NCI-H1417 treated with DMSO at 0.1 percent for 48 hours (cell line): ENCODE measurements at places on chromosomes 1 and 21.

- no peak for DNase-seq
These were observed 8.9 kb upstream of the RC3H1 start for GRCh38 chr1:174031099-174031498.

DNA sequence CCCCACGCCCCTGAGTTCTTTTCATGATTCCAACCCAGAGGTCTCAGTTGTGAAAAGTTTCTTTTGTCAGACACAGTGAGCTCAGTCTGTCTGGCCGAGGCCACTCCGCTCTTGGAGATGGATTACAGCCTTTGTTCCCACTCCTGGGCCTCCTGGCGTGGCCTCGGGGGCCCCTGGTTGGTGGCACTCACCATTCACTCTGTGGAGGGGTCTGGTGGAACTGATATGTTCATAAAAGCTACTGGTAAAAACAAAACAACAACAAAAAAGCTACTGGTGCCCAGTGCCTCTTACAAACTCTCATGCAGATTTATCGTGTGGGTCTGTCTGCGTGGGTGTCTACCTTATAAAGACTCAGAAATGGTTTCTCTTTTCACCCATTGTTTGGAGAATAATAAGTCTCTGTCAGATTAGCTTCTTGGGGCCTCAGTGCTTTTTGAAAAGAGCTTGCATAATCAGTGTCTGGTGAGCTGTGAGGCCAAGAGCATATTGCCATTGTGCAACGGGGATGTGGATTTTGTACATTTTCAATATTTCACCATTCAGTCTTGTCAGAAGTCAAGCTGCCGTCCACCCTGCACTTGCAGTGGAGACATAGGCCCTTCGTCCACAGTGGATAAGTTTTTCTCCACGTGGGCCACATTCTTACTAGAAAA lies 86.7 kb downstream of the GALNT2 start:
- DNase-seq: no peak

DNA sequence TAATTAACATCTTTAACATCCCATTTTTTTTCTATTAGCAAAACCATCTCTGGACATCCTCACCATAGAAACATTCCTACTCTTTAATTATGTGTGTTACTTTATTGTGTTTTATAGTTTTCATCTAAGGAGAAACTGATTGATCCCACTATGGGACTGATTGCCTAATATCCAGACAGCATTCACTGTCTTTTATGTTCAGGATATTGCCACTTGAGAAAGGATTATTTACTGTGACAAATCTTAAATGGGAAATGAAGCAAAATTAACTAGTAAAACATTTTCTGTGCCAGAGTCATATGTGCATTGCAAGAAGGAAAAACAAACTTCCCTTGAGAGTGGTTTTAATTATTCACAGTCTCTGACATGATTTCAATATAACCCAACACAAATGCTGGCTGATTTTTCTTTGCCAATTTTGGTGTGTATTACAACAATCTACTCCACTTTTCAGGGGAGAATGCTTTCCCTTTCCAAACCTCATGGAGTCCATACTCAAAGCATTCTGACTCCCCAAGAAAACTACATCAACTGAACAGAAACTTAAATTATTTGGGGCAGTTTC lies 15.8 kb upstream of the RGS13 start:
- no peak for DNase-seq

- no peak for DNase-seq
These were observed 10.1 kb upstream of the ZBTB8B start for GRCh38 chr1:32454726-32455125.

DNA sequence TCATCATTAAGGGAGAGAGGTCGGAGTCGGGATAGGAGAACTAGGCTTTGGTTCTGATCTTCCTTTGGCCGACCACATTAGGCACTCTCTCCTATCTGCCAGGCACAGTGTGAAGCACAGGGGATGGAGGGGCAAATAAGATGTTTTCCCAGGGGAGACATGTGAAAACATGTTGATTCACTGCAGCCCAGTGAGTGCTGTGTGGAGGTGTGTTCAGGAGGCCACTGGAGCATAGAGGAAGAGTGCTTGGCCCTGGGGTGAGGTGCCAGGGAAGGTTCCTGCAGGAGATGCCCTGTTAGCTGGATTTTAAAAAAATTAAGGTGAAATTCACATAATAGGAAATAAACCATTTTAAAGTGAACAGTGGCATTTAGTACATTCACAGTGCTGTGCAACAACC lies 3.7 kb downstream of the VANGL2 start:
- DNase-seq: no peak

DNA sequence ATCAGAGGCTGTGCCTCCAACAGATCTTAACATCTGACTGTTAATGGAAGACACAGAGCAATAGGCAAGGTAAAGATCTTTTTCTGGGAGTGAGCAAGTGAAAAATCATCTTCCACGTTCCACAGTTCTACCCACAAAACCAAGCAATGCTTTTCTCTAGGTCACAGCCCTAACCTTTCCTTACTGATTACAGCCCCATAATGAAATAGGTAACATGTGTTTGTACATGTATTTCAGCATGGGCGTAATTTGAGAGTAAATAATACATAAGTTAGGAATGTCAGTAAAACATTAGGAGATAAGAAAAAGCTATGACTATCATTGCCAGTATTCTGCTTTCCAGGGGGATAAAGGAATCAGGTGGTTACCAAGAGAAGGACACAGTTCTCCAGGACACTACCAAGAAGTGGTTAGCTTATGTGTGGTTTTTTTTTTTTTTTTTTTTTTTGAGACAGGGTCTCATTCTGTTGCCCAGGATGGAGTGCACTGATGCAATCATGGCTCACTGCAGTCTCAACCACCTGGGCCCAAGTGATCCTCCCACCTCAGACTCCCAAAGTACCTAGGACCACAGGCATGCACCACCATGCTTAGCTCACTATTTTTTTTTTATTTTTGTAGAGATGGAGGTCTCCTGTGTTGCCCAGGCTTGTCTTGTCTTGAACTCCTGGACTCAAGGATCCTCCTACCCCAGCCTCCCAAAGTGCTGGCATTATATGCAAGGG lies 72.0 kb downstream of the DAP3 start:
- DNase-seq: no peak
